Activated naive CD4-positive, alpha-beta T cell treated with anti-CD3 and anti-CD28 coated beads, Interleukin-2, amount 50 U/mL, for 16 hours (primary cell): ENCODE measurements at places on chromosomes 6 and 20.

DNA sequence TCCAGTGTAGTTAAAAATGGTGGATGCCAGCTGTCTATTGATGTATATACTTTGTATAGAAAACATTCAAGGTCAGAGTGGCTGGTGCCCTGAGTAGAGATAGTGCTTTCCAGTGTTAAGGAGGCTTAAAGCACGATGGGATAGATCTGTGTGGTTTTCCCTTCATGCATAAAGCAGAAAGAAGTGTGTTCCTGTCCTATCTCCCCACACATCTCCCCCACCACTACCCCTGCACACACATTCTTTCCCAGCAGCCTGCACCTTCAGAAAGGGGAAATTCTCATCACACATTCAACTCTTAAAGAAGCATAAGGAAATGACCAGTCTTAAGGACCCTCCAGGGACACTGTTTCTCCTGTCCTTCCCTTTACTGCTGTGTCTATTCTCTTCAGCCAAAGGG lies 221.7 kb upstream of the TAB2 start:
- no peak for DNase-seq

DNA sequence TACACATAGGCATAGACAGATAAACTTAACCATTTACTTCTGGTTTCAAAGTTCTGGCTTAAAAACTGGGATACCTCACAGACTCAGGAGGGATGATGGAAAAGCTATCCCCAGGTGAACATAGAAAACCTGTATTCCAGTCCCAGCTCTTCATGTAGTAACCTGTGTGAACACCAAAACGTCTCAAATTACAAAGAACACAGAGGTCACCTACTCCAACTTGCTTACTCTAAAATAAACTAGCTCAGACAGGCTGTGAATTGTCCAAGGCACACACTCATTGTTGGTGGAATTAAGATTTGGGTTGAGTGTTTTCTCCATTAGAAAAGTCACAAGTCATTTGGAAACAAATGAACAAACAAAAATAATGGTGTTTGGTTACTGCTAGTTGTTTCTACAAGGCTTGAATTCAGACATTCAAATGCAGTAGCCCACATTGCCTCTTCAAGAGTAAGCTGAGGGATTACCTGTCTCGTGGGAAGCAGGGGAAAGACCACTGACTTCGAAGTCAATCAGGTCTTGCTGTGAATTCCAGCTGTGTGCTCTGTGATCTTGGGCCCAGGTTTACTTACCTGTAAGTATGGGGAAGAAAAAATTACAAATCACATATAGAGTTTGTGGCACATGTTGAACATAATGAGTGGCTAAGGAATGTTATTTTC lies 48.2 kb upstream of the LRRC1 start:
- no peak for DNase-seq

GRCh38 chr6:108350528-108350927 lies 55.7 kb downstream of the AFG1L start:
- DNase-seq = no peak

DNA sequence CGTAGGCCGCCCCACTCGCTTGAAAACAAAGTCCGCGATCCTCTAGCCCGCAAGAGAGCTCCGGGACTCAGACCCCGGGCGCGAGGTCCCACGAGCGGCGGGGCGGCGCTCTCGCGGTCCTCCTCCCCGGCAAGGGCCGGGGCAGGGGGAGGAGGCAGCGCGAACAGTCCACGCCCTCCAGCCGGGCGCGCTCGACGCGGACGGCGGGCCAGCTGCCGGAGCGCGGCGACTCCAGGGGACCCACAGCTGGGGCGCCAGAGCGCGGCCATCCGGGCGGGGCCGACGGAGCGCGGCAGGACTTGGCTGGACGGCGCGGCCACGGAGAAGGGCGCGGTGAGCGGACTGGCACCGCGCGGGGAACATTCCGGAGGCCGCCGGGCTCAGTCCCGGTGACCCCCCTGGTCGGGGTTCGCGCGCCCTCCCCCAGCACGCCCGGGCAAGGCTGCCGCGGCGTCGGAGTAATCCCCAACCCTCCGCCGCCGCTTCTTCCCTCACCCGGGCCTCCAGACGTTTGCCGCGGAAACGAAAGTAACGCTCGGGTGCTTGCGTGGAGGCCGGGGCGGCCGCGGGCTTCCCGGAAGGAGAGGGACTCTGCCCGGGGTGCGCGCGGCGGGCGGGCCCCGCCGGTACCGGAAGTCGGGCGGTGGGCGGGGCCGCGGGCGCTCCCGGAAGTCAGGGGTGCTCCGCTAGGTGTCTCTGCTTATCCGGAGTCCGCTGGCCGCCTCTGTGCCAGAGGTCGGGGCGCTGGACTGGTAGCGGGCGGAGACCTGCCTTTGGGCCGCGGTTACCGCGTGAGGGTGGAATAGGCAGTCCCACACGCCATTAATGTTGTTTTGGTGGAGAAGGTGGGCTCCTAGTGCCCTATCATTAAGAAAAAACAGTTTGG lies at the start of gene RIPK1:
Gene RIPK1 (plus strand): TSS at position 166 of the 886 bp plus-strand sequence. CDS start 8,330 bp downstream, outside the sequence.
- peak; percentile 95 for DNase-seq

GRCh38 chr20:14611479-14611878 lies 274.1 kb upstream of the FLRT3 start:
- no peak for DNase-seq

- no peak for DNase-seq
Measured at GRCh38 chr6:147654103-147654845, 145.8 kb downstream of the SAMD5 start.

DNA sequence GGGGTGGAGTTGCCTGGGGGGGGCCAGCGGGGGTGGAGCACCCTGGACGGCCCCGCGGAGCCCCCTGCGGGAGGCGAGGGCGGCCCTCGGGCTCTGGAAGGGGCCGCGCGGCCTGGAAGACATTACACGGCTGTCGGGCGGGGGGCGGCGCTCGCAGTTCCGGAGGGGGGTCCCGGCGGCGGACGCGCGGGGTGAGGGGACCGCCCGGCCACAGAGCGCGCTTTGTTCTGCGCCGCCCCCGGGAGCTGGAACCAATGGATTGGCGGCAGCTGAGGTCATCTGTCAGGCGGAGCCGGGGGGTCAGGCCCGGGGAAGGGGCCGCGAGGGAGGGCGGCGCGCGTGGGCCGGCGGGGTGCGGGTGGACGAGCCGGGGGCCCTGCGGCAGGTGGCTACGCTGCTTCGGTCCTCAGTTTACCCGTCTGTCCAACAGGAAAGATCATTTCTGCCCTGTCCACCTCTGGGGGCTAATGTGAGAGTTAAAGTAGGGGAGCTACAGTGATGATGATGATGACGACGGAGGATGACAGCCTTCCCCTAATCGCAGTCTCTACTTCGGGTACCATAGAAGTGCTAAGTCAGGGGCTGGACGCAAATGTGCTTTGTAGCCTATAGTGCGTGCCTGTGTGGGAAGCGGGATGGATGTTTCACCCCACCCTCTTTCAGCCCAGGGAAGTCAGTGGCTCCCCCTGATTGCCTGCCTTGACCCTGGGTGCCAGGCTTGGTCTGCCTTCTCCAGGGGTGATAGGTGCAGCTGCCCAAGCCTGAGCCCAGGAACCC lies 10.4 kb downstream of the SRXN1 start:
- DNase-seq = no peak

GRCh38 chr6:7624796-7625710 lies 35.1 kb downstream of the SNRNP48 start:
- DNase-seq = no peak

DNA sequence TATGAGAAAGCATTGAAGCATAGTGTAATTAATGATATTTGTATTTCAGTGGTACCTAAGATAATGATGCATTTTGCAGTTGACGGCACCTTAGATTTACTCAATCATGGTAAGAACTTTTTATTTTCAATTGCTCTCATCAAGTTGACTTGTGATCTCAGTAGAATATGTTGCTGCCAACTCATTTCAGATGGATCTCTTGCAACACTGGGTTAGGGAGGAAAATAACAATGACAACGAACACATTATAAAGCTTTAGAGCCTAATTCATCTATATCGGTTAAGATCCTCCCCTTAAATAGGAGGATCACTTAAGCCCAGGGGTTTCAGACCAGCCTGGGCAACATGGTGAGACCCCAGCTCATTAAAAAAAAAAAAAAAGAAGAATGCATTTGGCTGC lies 18.0 kb upstream of the TBC1D22B start:
- no peak for DNase-seq

- peak; percentile 68 for DNase-seq
Measured at GRCh38 chr6:157184202-157185015, 138.9 kb downstream of the TMEM242 start.

DNA sequence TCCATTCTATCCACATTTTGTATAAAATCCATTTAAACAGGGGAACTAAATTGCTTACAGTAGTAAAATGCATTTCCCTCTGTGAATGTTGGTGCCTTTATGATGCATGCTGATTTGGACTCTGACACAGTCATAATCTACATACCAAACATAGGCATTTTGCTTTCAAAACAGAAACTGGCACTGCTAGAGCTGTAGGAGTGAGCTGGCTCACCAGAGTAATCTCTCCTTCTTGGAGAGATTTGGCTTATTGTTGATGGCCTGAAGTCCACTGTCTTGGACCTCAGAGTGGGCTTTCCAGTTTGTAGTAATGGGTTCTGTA lies 363.2 kb upstream of the FLRT3 start:
- DNase-seq = no peak

DNA sequence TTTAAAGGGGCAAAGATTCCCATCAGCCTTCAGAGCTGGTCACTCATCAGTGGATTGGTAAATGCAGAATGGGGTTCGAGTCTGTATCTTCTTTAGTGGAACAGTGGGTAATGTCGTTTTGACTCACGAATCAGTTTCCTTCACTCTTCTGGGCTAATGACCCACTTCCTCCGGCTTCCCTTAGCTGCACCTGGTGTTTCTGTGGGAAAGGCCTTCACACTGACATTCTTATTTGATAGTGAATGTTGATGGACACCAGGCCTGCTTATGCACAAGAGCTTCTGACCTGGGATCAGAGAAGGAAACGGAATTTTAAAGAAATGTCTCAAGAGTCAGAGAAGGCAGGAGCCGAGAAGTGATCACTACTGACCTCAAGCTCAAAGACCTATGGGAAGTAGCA lies 272.0 kb upstream of the SULF2 start:
- DNase-seq = no peak

DNA sequence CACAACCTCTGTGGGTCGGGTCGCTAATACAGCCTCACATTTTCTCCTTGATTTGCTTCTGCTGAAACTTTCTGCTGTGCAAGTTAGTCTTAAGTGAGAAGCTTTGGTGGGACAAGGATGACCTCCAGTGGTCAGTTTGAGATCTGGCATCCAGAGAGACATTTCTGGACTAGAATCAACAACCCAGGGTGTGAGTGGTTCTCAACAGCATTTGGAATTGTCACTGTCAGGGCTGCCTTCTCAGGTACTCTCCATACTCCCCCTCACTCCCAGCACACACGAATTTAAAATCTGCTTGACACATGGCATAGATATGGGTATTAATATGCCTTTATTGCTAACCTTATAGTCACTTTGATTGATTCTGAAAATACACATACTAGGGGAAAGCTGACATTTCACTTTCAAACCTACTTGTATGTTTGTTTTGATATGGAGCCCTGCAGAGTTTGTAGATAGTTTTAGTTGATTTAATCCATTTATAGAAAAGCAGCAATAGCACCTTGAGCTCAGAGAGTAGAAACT lies 13.2 kb downstream of the OTOR start:
- peak; percentile 14 for DNase-seq

DNA sequence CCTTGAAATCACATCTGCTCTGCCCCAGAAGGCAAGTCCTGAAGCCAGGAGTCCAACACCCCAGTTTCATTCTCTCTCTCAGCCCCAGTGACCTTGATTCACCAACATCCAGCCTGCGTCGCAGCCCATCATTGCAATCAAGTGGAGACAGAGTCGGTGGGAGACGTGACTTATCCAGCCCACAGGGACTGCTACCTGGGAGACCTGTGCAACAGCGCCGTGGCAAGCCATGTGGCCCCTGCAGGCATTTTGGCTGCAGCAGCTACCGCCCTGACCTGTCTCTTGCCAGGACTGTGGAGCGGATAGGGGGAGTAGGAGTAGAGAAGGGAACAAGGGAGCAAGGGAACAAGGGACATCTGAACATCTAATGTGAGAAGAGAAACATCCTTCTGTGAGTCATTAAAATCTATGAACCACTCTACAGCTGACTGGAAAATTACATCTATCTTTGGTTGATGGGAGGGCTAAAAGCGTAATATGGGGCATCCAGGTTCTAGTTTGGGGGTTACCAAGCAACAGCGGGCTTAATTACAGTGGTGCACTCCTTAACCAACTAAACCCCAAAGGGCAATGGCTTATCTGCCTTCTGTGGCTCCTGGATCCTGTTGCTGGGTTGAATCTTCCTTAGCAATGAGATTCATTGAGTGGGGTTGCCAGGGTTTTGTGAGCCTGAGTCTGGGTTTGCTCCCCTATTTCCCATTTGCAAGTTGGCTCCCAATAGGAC lies 2.5 kb downstream of the LY6G6D start:
- no peak for DNase-seq

GRCh38 chr20:63863798-63864544 lies 1.1 kb upstream of the TPD52L2 start:
- DNase-seq = peak; percentile 72

GRCh38 chr20:53934421-53935343 lies 135.7 kb downstream of the BCAS1 start:
- DNase-seq = no peak

DNA sequence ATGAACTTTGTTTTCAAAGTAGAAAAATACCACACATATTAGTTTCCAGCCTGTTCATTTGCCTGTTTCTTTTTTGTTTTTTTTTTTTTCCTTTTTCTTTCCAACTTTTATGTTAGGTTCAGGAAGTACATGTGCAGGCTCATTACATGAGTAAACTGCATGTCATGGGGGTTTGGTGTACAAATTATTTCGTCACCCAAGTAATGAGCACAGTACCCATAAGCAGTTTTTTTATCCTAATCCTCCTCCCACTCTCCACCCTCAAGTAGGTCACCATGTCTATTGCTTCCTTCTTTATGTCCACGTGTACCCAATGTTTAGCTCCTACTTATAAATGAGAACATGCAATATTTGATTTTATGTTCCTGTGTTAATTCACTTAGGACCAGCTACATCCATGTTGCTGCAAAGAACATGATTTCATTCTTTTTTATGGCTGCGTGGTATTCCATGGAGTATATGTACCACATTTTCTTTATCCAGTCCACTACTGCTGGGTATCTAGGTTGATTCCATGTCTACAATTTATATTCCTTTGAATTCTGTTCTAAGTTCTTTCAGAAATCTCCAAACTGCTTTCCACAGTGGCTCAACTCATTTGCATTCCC lies 31.8 kb downstream of the SNX14 start:
- DNase-seq = no peak

- DNase-seq = no peak
Measured at GRCh38 chr6:37980222-37980595, 160.7 kb downstream of the ZFAND3 start.

GRCh38 chr6:137432054-137432611 lies 62.1 kb downstream of the OLIG3 start:
- DNase-seq = no peak

GRCh38 chr6:129635396-129636130 lies 74.4 kb downstream of the ARHGAP18 start:
- no peak for DNase-seq

- DNase-seq = no peak
Measured at GRCh38 chr20:48069596-48069995, 284.3 kb upstream of the SULF2 start.

- no peak for DNase-seq
Measured at GRCh38 chr20:20711413-20711812, 1.0 kb downstream of the RALGAPA2 start.

DNA sequence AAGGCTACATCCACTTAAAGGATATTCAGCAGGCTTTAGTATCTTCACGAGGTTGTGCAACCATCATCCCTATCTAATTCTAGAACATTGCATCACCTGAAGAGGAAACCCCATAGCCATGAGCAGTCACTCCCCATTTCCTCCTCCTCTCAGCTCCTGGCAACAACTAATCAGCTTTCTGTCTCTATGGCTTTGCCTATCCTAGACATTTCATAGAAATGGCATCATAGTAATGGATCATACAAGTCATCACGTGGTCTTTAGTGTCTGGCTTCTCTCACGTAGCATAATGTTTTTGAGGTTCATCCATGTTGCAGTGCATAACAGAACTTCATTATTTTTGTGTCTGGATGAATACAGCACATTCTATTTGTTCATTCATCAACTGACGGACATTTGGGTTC lies 20.5 kb downstream of the SNAI1 start:
- DNase-seq = no peak
